Stimulated activated CD4-positive, alpha-beta T cell treated with anti-CD3 and anti-CD28 coated beads, Interleukin-15, amount 100 ng/mL, for 1 hour (primary cell): ENCODE measurements at places on chromosomes 13 and 19.

GRCh38 chr19:44742330-44743061, 6.0 kb upstream of the BCL3 start:
- no peak for DNase-seq

DNA sequence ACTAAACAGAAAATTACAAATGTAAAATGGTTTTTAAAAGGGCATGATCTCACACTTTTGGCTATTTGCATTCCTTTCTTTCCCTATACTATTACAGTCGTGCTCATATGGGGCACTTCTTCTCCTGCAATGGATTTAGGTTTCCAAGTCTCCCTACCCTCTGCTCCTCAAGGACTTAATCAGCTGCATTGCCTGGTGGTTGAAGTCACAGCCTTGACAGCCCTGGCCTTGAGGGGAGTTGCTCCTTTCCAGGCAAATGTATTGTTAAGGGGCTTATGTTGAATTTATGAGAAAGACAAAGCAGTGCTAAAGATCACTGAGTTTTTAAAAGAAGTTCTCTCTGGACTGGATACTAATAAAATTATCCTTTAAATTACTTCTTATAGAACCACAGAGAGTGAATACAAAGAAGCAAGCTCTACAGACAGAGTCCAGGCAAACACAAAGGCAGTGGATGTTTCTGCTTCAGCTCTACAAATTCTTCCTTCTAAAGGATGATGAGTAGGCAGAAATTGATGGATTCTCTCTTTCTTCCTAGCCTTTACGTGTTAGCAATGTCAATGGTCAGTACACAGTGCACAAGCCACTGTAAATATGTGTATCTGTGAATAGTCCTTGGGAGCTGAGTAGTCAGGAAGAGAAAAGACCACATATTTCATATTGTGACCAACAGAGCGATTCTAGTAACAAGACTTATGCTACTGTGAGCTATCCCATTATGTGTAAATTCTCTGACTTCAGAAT, 390.9 kb downstream of the TBC1D4 start:
- DNase-seq = no peak

DNA sequence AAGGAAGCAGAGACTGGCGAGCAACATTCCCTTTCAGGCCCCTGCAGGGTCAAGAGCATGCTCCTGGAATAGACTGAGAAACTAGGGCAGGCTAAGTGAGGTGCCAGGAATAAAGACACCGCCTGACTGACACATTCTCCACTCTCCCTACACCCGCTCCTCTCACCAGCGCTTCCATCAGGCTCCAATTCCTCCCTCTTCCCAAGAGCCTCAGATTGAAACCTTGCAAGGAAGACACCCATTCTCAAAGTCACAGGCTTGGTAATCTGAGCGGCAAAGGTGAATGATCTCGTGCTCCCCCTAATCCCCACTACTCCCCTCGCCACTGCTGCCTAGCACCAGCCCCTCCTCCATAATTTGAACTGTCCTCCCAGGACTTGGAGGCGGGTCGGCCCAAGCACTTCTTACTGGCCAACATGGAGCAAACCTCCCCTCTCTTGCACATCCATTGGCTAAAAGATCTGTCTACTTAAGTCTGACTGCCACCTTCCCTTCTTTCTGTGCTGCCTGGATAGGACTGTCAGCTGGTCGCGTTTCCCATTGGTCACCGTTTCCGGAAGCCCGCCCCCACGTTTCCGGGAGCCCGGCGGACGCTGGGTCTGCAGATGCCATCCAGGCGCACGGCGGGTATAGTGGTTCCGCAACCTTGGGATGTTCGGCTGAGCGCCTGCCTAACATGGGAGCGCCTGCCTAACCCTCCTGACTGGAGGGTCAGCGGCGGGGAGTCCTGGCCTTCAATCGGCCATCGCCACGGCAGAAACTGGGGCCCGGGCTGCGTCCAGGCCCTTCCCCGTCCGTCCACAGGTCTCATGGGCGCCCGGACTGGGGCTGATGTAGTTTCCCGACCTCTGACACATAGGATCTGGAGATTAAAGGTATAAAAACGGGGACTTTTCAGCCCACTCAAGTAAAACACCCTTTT, 33.6 kb downstream of the ZNF383 start:
- no peak for DNase-seq

DNA sequence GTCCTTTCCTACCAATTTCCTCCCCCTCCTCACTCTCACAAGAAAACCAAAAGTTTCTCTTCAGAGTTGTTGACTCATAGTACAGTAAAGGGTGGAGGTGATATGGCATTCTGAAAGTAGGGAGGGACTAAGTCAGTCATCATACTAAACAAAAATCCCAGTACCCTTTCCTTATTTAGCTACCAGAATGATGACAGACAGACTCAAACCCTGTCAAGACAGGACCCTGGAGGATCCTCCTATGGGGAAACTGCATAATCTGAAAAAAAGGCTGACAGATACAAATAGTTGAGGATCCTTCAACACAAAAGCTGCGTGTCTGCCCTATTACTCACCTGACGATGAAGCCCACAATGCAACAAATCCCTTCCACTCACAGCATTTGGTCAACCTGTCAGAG, 55.5 kb downstream of the CYSLTR2 start:
- DNase-seq = no peak

GRCh38 chr19:8835446-8835845, 3.3 kb downstream of the MBD3L1 start:
- DNase-seq = no peak

DNA sequence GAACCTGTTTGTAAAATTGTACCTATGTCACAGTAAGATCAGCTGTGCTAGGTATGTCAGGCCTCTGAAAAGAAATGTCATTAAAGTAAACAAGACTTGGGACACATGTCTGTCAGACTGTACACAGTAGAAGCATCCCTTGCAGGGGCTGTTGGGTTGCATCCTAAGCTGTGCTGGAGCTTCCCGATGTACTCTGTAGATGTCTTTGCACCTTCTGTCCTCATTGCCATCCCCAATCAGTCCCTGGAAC, 48.7 kb upstream of the GPR183 start:
- no peak for DNase-seq

- DNase-seq = no peak
These were observed 17.5 kb downstream of the ZC3H13 start for GRCh38 chr13:46035066-46035465.

- no peak for DNase-seq
These were observed 109.2 kb downstream of the SGCG start for GRCh38 chr13:23289917-23290357.

- DNase-seq = no peak
These were observed 13.1 kb downstream of the LRCH1 start for GRCh38 chr13:46565808-46566750.

DNA sequence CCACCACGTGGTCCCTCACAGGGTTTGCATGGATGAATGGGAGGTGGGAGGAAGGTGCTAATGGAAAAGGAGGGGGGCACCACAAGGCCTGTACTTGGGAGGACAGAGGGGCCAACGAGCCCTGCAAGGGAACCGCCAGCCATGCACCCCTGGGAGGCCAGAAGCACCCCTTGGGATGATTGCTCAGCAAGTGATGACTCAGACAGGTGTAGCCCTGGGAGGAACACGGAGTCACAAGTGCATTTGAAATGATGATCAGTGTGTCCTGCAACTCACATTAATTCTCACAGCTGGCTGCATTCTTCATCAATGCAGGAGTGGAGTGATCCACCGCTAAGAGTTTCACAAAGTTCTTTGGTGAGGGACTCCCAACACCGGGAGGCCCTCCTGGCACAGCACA, 82.8 kb upstream of the ZNF254 start:
- DNase-seq = no peak

DNA sequence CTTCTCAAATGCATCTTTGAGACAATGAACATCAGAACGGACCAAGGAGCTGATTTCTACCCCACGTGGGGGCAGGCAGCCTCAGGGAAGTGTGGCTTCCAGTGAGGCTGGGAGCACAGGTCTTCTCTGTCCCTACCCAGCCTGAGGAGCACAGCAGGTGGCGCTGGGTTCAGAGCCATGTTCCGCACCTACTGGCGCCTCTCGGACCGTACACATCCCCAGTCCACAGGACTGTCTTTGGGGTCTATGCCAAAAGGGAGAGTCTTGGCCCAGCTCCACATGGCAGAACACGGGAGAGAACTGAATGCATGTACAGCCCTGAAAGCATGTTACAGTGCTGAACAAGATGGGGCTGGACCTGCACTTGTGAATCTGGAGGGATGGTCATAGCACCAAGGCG, 22.6 kb downstream of the SUGP1 start:
- DNase-seq = no peak

GRCh38 chr13:75685239-75685697, 49.1 kb downstream of the LMO7 start:
- no peak for DNase-seq

DNA sequence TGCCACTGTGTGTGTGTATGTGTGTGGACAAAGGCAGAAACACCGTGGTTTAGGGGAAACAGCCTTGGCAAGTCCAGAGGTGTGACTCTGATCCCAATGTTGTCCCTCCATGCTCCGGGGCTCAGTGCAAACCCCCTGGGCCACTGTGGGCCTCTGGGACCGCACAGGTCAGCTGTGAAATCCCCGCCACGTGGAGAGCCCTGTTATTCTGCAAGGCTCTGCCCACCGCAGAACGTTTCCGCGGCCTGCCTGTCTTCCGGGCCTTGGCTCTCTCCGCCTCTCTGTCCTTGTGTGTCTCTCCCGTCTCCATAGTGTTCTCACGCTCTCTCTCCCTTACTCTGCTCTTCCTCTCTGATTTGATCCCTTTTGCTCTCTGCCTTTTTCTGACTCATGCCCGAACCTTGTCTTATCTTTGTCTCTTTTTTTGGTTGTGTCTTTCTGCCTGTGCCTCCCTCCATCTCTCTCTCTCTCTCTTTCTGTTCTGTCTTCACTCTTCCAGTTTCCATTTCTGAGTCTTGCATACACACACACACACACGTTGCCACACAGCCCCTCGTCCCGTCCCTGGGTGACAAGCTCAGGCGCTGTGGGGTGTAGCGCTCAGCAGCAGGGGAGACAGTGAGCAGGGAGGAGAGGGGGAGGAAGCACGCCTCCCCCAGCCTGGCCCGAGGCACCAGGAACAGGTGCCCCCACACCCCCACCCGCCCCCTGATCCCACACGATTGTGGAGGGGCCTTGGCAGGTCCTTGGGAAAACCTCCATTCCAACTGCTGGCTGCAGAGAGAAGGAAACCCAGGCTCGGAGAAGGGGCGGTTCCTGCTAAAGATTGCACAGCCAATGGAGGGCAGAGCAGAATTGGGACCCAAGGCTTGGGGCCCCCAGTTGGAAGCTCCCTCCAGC, 3.0 kb downstream of the TTYH1 start:
- DNase-seq = no peak

GRCh38 chr19:47781590-47782262, 3.2 kb downstream of the SELENOW start:
- DNase-seq = no peak

DNA sequence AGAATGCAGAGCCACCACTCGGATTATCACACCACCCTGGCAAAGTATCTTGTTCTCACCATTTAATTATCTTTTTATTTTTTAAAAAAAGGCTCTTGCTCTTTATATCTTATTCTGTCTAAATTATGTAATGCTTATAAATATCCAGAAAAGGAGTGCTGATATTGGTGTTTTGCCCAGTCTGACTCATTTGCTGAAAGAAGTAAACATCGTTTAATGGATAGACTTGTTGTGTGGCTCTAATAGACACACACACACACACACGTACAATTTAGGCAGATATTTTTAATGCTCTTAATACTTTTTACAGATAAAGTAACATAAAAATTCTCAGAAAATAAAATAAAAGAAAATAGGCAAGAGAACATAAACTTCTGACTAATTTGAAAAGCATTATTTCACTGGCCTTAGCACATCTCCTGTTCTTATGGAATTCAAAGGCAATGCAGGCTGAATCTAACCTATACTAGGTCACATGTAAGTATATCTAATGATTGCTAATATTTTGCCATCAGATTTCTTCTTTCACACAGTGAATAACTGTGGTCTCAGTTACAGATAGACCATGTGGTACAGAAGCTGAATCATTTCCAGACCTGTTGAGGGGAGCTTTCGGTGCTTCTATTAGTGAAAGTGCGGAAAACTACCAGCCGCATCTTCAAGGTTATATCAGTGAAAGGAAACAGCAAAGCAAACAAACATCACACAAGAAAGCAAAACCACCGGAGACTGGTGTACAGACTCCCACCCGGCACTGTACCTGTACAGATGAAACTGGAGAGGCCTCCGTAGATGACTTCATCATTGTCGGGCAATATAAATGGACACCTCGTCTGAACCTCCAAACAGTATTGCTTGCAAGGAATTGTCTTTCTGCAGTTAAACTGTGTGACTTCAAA, 642.1 kb upstream of the ARGLU1 start:
- DNase-seq = no peak

DNA sequence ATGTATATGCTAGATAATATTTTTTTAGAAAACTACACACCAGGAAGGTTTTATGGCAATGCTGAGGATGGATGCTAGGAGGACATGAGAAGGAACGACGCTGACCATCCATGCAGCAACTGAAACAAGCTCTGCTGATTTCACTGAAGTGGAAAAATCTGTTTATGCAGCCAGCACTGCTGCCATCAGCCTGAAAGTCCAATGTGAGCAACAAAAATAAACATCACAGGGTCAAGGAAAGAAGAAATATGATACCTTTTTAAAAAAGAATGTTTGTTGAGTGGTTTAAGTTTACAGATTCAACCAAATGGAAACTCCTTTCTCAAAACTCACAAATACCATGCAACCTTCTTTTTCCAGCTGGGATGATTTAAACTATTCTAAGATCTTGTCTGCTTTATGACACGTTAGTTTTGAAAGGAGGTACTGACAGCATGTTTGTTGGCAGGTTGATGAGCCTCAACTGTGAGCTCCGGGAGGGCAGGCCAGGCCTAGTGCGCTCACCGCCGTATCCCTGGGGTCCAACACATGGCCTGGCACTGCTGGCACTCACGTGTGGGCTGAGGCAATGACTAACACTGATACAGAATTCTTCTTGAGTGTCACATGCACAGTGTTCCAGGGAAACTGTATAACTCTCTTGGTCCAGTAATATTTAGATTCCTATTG, 46.8 kb downstream of the LATS2 start:
- DNase-seq = no peak
